ENCODE measurements at places on chromosomes 6 and 20. TPM values are rescaled to one million over a fixed set of nuclear protein-coding genes. Genes with fewer than 3 reads are reported as not detected.
A peak's percentile ranks its signal among the peaks of the same experiment; 100 is the strongest.

GRCh38 chr6:168540713-168541291, 99.8 kb downstream of the SMOC2 start:
- DNase-seq = no peak

- no peak for DNase-seq
Observed at GRCh38 chr6:114342086-114342825, 567 bp downstream of the HS3ST5 start.

- no peak for DNase-seq
Observed at GRCh38 chr6:13427316-13427715, 60.1 kb downstream of the GFOD1 start.

- no peak for DNase-seq
Observed at GRCh38 chr6:88445188-88445965, 279.2 kb upstream of the CNR1 start.

DNA sequence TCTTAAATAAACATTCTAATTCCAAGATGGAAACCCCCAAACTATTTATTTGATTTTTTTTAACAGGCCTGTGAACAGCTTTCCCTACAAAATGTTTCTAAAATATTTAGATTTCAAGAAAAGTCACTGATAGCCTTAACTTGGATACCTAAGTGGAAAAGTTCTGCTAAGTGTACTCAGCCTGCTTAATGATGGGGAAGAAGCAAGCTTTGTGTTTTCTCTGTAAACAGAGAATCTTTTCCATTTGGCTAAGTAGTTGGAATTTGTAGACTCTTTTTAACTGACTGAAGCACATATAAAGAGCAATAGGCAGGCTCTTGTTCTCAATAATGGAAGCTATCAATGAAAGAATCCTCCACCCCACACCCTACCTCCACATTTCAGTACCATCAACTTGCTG, 108.2 kb downstream of the KIF6 start:
- DNase-seq = no peak

- no peak for DNase-seq
Observed at GRCh38 chr6:134128146-134128545, 75.7 kb upstream of the SLC2A12 start.

GRCh38 chr6:137856138-137856898, 10.7 kb upstream of the TNFAIP3 start:
- DNase-seq = no peak

DNA sequence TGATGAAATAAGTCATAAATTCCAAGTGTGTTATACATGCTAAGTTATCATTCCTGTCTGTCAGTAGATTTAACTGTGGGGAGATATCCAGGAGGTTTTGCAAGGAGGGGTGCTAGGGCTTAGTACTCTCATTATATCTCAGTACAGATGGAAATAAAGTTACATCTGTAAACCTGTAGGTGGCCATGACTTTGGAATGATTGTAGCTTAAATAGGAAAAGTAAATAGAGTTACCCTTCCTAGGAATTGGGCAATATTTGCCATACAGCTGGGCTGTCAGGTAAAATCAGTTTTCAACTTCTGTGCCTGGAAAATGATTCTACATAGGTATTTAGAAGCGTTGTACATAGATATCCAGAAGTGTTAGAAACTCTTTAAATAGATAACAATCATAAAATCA, 19.8 kb upstream of the TGM3 start:
- no peak for DNase-seq

GRCh38 chr20:34709044-34709830, 5.1 kb downstream of the TP53INP2 start:
- peak; percentile 77 for DNase-seq

DNA sequence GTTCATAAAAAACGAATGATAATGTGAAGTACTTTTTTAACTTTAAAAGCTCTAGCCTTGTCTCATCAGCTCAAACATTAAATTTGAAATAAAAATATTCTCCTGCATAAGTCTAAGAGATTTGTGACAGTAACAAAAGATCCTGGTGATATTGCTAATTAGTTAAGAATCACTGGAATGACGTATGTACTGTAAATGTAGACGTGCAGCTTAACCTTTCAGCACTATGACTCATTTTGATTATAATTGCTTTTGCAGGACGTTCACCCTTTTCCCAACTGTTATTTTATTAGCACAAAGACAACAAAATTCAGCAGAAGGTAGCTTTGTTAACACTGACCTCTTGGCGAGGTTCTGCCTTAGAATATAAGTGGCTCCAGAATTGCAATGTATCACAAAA, 68.6 kb downstream of the TENT5A start:
- DNase-seq = no peak

DNA sequence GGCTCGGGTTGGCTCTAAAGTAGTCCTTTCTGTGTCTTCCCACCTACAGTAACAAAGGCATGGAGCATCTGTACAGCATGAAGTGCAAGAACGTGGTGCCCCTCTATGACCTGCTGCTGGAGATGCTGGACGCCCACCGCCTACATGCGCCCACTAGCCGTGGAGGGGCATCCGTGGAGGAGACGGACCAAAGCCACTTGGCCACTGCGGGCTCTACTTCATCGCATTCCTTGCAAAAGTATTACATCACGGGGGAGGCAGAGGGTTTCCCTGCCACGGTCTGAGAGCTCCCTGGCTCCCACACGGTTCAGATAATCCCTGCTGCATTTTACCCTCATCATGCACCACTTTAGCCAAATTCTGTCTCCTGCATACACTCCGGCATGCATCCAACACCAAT, 291.2 kb downstream of the ESR1 start:
- no peak for DNase-seq

DNA sequence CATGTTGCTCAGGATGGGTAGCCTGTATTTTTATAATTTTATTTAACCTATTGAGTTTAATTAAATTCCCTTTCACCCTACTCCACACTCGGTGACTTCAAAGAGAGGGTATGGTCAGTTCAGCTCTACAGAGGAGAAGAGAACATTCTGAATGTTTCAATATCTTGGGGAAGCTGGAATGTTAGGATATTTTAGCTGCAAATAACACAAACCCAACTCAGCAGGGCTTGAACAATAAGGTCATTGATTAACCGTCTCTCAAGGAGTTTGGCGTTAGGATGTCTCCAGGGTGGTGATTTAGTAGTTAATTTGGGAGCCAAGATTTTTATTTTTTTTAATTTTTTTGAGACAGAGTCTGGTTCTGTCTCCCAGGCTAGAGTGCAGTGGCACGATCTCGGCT, 143.6 kb upstream of the SALL4 start:
- no peak for DNase-seq

DNA sequence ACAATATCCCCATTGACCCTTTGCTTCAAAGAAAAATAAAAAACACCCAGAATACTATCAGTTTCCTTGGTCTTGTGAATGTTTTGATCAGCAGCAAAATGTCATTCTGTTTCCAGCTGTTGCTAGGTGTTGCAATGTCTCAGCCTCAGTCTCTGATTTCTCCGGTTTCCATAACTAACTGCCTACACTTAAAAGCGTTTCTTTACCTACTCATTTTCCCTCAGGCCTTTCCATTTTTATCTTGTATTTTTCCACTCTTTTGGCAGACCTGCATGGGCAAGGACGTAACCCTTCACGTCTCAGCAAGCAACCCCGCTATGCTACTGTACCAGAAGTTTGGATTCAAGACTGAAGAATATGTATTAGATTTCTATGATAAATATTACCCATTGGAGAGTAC, 49.4 kb downstream of the KAT14 start:
- DNase-seq = no peak

GRCh38 chr20:24815931-24816330, 133.1 kb upstream of the CST7 start:
- no peak for DNase-seq

- DNase-seq = no peak
Observed at GRCh38 chr6:18763086-18763485, 375.9 kb downstream of the RNF144B start.

DNA sequence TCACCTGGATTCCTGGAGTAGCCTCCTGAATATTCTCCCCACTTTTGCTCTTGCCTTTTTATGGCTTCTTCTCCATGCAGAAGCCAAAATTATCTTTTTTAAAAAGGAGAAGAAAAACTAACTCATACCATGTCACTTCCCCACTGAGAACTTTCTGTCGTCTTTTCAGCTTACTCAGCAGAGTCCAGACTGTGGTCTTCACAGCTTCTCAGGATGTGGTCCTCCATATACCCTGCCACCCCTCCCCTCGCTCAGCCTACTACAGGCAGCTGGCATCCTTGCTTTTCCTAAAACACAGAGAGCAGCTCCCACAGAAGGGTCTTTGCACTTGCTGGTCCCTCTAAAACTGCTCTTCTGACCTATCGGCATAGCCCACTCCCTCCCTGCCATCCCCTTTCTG, 89.4 kb upstream of the ISM1 start:
- DNase-seq = no peak

- no peak for DNase-seq
Observed at GRCh38 chr20:23305098-23305497, 45.5 kb upstream of the NXT1 start.

Gene SIRPA
- polyA plus RNA-seq = 8.8 TPM

Gene CASP8AP2
- polyA plus RNA-seq = 27.2 TPM

Gene ZFP57
- polyA plus RNA-seq = not detected

Gene RBPJL
- polyA plus RNA-seq = not detected

Gene XKR7
- polyA plus RNA-seq = 0.12 TPM

Gene PLA2G7
- polyA plus RNA-seq = 0.73 TPM
